ENCODE measurements at places on chromosomes 12 and 14.

DNA sequence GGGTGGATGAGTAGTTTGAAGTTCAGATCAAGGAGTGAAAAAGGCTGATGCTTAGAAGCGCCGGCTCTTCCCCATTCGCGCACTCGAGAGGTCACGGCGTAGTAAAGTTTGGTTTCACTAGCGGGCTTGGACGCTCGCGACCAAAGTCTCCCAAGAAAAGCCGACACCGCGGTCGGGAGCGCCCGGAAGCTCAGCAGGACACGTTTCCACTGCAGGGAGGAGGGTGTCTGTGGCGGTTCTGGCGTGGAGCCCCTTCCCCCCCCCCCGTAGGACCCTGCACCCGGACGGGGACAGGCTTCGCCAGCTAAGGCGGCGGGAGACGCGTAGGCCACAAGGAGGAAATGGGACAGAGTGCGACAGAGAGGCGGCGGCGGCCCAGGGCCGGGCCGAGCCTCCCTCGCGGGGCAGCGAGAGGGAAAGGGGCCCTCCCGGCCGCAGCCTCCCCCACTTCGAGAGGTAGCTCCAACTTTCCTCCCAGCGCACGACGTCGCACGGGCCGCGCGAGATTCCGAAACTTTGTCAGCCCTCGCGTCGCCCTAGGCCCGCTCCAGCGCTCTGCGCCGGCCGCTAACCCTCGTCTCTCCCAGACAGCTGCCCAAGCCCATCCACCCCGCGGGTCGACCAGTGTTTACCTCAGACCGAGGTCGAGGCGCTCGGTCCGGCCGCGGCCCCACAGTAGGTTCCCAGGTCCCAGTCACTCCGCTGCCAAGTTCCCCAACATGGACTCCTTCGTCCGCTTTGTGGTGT lies 480 bp downstream of the SCAF11 start:
- DNase-seq: peak; percentile 22

DNA sequence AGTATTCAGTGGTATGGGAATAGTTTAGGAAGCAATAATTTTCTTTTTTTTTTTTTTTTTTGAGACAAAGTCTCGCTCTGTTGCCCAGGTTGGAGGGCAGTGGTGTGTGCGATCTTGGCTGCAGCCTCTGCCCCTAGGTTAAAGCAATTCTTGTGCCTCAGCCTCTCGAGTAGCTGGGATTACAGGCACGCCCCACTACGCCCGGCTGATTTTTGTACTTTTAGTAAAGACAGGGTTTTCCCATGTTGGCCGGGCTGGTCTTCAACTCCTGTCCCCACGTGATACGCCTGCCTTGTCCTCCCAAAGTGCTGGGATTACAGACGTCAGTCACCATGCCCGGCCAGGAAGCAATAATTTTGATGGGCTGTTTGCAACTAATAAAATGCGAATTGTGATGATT lies 62.1 kb downstream of the ATG14 start:
- no peak for DNase-seq

DNA sequence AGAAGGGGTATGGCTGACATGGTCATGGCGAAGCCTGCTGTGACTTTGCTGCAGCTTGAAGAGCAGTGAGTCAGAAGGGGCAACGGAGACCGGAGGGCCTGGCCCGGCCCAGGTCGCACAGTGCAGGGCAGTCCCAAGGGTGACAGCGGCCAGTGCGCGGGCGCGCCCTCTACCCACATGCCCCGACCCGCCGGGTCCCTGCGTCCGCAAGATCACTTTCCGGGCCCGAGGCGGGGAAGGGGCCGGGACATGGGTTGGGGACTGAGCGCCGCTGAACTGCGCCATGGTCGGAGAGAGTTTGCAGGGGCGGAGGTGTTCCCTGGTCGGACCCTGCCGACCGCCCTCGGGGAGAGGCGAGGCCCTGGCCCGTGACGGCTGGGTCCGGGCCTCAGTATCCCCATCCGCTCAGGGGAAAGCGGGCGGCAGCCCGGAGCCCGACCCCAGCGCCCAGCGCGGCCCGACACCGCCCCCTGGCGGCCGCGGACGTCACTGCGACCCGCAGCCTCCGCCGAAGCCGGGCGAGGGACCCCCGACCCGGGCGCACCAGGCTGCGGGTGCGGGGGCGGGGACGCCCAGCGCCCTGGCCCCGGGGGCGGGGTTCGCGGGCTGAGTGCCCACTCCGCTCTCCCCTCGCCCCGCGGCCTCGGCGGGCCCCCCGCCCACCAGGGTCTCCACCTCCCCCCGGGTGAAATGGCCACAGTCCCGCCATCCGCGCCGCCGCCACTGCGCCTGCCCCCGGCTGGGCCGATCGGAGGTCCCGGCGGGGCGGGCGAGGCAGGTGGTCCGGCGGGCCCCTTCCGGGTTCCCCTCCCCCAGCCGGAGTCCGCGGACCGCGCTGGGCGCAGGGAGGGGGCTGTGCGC lies 7.2 kb upstream of the ANKRD9 start:
- DNase-seq: no peak

DNA sequence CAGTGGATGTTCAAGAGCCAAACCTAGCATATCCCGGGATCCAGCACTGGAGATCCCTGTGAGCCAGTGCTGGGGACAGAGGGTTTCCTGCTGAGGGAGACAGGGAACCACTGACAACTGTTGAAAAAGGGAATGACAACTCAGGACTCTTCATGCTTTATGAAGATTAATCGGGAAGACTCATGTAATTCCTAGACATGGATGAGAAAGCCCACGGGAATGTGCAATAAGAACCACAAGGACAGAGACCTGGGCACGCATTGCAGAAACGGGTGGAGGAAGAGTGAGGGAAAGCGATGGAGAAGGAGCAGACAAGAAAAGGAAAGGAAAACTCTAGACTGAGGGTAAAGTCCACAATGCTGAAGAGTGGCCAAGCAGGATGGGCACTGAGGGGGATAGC lies 296.0 kb downstream of the PCNX1 start:
- DNase-seq: no peak

GRCh38 chr12:25135531-25136154 lies 59.3 kb downstream of the DNAI7 start:
- DNase-seq: no peak

GRCh38 chr12:89891933-89892332 lies 183.3 kb upstream of the ATP2B1 start:
- DNase-seq: no peak

DNA sequence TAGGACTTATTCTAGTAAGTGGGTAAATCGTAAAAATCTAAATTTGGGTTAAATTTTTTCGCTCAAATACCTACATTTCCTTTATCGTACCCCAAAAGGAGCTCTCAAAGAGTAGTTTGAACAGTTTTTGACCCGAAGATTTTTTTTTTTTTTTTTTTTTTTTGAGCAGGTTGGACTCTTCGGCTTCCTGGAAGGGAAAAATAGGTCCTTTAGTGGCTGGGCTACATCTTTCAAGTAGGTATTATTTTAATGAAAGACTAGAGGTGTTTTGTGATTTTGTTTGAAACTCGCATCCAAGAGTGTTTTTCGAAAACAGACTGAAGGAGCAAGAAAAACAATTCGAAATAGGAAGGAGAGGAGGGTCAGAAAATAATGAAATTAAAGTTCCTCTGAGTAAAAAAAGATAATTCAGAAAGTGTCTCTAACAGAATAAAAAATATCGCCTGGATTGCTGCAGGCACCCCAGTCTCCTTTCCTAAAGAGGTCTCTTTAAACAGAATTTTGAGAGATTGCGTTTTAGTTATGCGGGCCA lies 6.0 kb downstream of the CDKN1B start:
- peak; percentile 42 for DNase-seq

DNA sequence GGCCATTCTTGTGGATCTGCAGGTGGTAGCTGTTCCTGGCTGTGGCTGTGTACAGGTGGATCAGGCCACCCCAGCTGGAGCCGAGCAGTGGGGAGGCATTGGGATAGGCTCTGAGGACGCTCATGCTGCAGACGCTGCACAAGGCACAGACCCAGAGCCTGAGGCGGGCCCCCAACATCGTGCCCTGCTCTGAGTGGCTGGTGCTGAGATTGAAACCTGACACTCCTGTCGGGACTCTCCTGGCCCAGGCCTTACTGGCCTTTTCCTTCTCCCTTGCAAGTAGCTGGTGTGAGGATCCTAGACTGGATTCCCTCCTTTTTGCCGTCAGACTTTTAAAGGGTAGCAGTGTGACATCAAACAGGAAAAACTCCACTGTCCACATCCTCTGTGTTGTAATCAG lies at the start of gene FGF23:
Gene FGF23 (minus strand): TSS at position 308 of the 400 bp plus-strand sequence. CDS start 130 bp downstream, at position 178.
- no peak for DNase-seq

GRCh38 chr14:100708425-100709288 lies 18.0 kb upstream of the DLK1 start:
- no peak for DNase-seq

GRCh38 chr14:78319406-78319805 lies 149.2 kb downstream of the NRXN3 start:
- DNase-seq: no peak

DNA sequence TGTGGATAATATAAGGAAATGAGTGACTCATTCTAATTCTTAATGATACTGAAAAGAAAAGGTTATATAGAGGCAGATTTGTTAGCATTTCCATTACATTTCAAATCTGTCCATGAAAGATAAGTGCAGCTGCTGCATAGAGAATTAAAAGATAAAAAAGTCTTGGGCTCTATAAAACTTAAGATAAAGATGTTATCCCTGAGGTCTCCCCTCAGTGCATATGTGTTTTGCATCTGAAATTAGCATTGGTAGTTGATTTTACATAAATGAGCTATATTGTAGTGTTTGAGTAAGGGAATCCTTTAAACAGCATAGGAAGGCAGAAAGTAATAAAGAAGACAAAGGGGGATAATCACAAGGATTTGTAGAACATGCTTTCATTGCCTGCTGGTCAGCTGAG lies 206.2 kb downstream of the FSCB start:
- DNase-seq: no peak

Measured in NCI-H2029 treated with DMSO at 0.1 percent for 48 hours (cell line).